ENCODE measurements at places on chromosomes 6 and 20.

DNA sequence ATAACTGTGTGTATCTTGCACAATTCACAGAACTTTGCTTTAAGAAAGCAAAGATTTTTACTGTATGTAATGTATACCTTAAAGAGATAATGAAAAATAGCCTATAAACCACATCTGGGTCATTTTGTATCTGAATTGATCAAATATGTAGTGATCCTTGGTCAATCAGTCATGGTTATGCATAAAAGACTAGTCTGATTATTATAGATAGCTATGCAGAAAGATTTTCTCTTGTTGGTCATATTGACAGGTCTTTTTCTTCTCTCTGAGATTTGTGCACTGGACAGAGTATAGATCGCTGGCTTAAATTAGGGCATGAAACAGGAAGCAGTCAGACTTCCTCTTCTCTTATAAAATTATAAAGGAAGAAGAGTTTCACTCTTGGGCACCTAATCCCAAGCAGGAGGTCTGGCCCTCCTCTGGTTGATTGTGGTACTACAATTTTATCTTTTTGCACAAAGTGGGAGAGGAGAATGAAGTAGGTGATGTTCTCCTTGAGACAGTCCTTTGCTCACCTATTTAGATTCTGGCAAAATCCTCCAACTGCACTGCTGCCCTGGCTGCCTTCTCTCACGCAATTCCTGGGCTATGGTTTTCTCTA, 380.9 kb upstream of the RGS17 start:
- peak; percentile 66 for DNase-seq

DNA sequence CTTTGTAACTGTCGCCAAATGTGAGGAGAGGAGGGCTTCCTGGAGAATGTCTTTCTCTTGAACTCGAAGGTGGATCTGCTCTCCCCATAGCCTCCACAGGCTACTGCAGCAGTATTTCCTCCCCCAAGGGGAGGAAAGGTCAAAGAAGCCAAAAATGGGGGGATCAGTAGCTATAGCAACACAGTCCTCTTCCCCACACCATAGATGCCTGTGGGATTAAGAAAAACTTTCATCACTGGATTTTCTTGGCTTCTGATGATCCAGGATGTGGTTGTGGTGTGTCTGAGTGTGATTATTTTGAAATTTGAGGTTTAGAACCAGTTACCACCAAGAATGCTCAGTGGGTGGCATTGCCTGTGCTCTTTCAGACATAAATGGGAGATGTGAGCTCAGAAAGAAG, 140.1 kb upstream of the SPACA1 start:
- DNase-seq: no peak

DNA sequence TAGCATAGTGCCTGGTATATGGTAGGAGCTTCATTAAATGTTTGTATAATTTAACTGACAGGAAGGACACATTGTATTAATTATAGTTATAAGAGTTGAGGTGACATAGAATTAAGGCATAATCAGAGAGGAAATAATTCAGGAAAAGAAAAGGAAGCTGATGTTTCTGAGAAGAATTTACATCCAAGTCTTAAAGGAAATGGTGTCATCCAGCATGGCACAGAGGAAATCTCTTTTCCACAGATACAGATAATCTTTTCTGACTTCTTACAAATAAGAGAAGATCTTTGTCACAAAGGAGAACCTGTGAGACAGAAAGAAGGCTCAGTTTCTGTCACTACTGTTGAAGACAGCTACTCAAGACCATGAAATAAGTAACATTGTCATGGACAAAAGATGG, 222.5 kb downstream of the GJA1 start:
- no peak for DNase-seq

- DNase-seq: no peak
Observed at GRCh38 chr6:6091608-6092002, 84.9 kb upstream of the NRN1 start.

GRCh38 chr6:126546541-126547120, 206.7 kb downstream of the CENPW start:
- DNase-seq: no peak

- no peak for DNase-seq
Observed at GRCh38 chr6:35931120-35931561, 10.2 kb upstream of the SRPK1 start.

DNA sequence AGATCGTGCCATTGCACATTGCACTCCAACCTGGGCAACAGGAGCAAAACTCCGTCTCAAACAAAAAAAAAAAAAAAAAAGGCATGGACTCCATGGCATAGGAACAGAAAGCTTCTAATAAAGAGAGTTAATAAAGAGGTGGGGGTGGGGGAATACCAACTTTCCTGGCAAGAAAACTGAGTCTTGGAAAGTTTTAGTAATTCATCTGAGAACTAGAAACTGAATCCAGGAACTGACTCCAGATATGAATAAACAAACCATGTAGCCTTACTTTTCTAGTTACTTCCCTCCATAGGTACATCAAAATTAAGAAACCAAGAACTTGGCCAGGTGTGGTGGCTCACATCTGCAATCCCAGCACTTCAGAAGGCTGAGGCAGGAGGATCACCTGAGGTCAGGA, 38.5 kb downstream of the PTPRT start:
- no peak for DNase-seq

- DNase-seq: no peak
Observed at GRCh38 chr6:12414096-12414675, 124.0 kb downstream of the EDN1 start.

GRCh38 chr6:68144667-68145066, 490.4 kb upstream of the ADGRB3 start:
- DNase-seq: no peak

DNA sequence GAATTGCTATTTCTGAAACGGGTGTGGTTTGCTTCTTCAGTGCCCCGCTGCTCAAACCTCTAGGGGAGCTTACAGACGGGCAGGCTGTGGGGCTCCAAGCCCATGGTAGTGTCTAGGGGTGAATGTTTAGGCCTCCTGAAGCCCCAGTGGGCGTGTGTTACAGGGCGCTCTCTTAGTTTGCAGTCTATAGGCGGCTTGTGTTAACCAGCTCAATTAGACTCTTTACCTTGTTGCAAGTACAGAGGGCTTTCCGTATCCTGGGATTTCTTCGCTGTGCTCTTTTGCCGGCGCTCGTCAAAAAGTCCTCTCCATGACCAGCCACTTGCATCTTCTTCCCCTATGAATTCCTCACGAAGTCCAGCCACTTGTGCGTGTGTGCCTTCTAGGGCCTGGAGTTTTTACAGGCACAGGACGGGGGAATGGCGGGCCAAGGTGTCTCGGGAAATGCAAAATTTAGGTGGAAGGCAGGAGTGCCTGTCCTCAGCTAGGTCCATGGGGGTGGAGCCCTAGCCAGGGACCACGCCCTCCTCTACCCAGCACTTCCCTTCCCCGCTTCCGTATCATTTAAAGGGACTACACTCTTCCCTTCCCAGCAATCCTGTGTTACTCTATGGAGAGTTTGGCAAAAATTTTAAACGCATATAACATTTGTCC, 94.5 kb downstream of the HTR1B start:
- no peak for DNase-seq

DNA sequence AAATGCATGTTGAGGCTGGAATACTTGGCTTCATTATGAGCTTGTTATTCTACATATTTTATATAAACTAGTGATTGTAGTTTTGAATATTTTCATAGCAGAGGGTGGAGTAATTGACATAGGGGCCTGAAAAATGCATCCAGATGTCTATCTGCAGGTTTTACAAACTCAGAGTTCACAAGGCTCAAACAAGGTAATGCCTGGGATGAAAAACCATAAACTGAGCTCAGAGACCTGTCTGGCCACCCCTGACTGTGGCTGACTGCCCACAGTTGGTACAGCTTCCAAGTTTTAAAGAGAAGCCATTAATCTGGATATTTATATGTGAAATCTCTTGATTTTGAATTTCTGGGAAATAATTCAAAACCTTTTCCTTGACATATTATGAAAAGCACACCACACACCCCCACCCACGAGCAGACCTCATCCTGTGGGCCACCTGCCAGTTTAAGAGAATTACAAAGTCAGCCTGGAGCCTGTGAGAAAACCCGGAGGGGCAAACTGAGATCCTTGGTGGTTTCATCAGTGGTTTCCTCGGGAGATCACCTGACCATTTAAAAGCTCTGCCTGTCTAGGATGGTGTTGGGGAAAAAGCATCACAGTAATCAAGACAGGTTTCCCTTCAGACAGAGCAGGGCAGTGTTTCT, 230.1 kb downstream of the SAMD5 start:
- DNase-seq: no peak

- DNase-seq: no peak
Observed at GRCh38 chr20:17647391-17648314, 34.4 kb downstream of the RRBP1 start.

GRCh38 chr6:167995302-167995701, 2.2 kb upstream of the KIF25 start:
- DNase-seq: no peak

- no peak for DNase-seq
Observed at GRCh38 chr6:30071858-30072257, 3.7 kb downstream of the RNF39 start.

DNA sequence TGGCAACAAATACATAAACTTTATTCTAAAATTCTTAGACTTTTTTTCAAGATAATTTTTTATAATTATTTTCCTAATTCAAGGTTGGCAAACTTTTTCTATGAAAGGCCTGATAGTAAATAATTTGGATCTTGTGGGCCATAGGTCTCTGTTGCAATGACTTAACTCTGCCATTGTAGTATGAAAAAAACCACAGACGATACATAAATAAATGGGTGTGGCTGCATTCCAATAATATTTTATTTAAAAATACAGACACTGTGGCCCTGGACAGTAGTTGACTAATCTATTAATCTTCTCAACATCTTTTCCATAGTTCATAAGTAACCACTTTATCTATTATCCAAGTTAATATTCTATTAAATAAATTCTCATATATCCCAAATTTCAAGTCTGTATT, 281.1 kb downstream of the SYNE1 start:
- DNase-seq: no peak

- DNase-seq: no peak
Observed at GRCh38 chr6:166904101-166904746, 52.1 kb downstream of the RNASET2 start.

GRCh38 chr6:156980515-156980914, 203.3 kb downstream of the ARID1B start:
- DNase-seq: no peak
